ENCODE measurements at places on chromosomes 5 and 9.

DNA sequence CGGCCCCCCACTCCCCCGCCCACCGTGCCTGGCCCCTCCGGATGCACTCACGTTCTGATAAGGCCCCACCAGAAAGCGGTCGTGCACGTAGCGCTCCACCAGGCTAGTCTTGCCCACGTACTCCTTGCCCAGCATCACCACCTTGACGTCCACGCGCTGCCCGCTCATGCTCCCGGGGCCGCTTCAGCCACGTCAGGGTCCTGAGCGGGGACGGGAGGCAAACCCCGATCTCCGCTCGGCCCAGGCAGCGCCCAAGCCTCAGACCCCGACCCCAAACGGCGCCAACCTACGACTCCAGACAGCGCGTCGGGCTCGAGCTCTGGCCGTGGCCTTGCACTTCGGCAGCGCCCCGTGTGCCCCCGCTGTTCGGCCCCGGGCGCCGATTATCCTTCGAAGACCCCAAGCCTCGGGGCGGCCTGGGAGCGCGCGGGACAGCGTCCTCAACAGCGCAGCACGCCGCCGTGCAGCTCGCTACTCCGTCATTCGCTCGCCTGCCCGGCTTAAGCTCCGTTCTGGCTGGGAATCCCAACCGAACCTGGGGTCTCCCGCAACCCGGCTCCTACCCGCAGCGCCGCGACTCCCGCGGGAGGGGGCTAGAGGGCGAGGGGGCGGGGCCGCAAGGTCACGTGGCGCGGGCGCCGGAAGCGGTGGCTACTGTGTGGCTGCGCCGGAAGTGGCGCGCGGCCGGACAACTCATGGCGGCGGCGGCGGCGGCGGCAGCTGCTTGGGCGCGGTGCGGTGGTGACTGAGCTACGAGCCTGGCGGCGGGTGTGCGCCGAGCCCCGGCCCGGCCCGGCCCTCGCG, at the start of the genes PRELID1 and RAB24:
Gene PRELID1 (plus strand): TSS at position 679 of the 804 bp plus-strand sequence. CDS start 187 bp downstream, outside the sequence.
Gene RAB24 (minus strand): TSS at position 599 of the 804 bp plus-strand sequence. CDS start 431 bp downstream, at position 168.
- no peak for DNase-seq

DNA sequence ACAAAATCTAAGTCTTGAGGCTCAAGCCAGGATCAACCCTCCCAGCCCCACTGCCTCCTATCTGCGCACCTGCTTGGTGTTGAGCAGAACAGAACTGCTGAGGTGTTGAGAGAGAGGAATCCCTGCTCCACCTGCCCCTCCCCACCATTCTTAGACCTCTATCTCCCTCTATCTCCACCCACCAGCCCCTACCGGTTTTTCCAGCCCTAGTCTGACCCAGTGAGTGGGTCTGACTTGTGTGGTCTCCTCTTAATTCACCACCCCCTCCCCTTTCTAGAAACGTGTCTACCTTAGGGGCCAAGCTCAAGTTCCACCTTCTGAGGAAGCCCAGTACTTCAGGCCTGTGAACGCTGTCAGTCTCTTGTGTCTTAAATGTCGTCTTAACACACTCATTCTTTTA, 93.7 kb downstream of the ARHGAP26 start:
- no peak for DNase-seq

GRCh38 chr9:120920806-120921178, 5.8 kb downstream of the TRAF1 start:
- DNase-seq, result no peak

DNA sequence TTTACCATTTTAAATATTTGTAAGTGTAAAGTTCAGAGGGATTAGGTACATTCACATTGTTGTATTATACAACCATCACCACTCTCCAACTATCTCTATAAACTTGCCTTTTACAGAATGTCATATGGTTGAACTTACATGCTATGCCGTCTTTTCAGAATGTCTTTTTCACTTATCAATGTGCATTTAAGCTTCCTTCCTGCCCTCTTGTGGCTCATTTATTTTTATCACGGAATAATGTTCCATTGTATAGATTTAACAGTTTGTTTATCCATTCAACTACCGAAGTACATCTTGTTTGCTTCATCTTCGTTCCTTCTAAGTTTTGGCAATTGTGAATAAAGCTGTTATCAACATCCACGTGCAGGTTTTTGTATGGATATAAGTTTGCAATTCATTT, 133.3 kb upstream of the C6 start:
- DNase-seq, result no peak

DNA sequence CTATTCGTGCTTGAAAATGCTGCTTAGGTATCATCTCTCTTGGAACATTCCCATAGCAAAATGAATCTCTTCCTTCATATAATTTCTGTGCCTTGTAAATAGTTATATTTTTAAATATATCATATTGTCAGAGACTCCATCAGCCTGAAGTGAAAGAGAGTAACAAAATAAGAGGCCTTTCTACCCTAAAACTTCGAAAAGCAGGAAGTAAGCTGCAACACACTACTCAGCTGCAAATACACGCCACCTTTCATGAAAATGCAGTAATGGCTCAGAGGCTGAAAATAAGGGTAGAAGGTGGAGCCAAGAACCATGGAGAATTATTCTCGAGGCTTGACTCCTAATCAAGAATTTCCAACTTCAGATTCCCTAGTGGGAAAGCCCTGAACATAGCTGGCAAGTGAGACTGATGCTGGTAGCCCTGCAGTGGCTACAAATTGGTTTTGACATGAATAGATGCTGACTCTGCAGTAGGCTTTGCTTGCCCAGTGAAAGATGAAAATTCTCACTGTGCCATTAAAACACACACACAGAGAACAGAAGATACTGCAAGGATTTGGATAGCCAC, 30.2 kb upstream of the PTGER4 start:
- no peak for DNase-seq

DNA sequence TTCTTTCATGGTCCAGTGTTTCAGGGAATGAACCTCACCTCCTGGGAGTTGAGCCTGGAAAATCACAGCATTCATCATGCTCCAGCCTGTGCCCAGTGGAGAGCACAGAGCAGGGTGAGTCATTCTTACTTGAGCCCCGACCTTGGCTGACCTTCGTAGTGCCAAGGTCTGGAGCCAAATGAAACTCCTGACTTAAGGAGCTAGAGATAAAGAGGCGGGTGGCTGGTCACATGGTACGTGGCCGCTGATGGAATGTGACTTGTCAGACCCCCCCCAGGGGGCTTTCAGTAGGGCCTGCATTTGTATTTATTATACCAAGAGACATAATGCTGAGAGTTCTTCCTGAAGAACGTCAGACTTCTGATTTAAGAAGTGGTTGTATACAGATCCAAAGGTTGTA, 15.0 kb upstream of the PIP5K1B start:
- no peak for DNase-seq

- DNase-seq, result no peak
Measured at GRCh38 chr5:115565233-115565632, 20.7 kb upstream of the FEM1C start.

All from cerebellar nuclear complex (tissue), 1 donor.